Common myeloid progenitor, CD34-positive (primary cell): ENCODE measurements at places on chromosomes 7 and 10.

DNA sequence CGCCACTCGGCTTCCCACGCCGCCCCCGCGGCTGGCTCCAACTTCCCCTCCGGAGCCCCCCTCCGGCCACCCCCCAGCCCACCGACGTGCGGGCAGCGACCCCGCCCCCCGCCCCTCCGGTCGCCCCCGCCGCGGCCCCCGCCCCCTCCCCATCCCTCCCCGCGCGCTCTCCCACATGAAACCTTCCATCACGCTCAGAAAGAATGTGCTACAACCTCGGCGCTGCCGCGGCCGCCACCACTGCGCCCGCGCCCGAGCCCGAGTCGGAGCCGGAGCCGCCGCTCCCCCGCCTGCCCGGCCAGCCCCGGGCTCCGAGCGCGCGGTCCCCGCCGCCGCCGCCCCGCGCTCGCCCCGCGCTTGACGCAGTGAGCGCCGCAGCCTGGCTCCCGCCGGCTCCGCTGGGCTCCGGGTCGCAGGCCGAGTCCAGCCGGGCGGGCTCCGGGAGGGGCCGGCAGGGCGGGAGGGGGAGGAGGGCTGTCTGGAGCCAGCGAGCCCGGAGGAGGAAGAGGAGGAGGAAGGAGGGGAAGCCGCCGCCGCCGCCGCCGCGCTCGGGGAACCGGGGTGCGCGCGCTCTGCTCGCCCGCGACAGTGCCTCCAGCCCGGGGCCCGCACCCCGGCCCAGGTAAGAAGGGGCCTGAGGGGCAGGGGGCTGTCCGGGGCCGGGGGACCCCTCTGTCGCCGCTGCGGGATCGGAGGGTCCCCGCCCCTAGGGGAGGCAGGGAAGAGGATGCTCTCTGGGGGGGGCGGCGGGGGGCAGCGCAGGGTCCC is 4.3 kb upstream of the ELFN1 start:
- no peaks in the 10 kb centered on the region for H3K36me3 ChIP-seq
- H3K27me3 ChIP-seq: peaks cover 81% of the 10 kb centered on the region
- DNase-seq: no peak
- H3K27ac ChIP-seq: no peak overlapping the region

GRCh38 chr10:21661087-21661486 is 127.1 kb downstream of the MLLT10 start:
- no peak overlapping the region for H3K27ac ChIP-seq
- peaks cover 4% of the 10 kb centered on the region for H3K36me3 ChIP-seq
- H3K4me3 ChIP-seq: no peak overlapping the region
- no peak for DNase-seq
- H3K27me3 ChIP-seq: no peaks in the 10 kb centered on the region
- peaks cover 11% of the 10 kb centered on the region for H3K4me1 ChIP-seq

- H3K4me1 ChIP-seq: peaks cover 28% of the 10 kb centered on the region
- no peak for DNase-seq
- no peak overlapping the region for H3K4me3 ChIP-seq
- H3K27me3 ChIP-seq: no peaks in the 10 kb centered on the region
Measured at GRCh38 chr7:24894429-24895221, 85.4 kb downstream of the OSBPL3 start.

- H3K4me3 ChIP-seq: no peak overlapping the region
- H3K27me3 ChIP-seq: no peaks in the 10 kb centered on the region
- H3K27ac ChIP-seq: no peak overlapping the region
- H3K4me1 ChIP-seq: no peaks in the 10 kb centered on the region
- DNase-seq: peak; percentile 50
- H3K36me3 ChIP-seq: no peaks in the 10 kb centered on the region
Measured at GRCh38 chr7:76191783-76192240, 9.9 kb upstream of the SRRM3 start.

DNA sequence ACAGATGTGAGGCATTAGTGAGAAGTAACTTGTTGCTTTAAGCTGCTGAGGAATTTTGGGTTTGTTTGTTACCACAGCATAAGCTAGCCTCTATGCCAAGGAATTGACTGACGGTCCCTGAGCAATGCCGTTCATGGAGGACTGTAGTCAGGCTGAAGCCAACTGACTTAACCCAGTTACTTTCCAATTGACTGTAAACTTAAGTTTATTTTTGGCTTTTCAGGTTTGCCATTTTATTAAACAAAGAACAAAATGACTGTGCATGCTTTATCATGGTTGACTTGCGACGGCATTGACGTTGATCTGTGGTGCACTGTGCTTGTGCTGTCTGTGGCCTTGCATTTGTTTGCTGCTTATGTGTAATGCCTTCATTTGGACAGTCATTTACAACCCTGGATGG is 53.5 kb downstream of the DNAJB9 start:
- H3K36me3 ChIP-seq: no peaks in the 10 kb centered on the region
- no peak overlapping the region for H3K27ac ChIP-seq
- DNase-seq: no peak
- no peaks in the 10 kb centered on the region for H3K27me3 ChIP-seq
- H3K4me3 ChIP-seq: no peak overlapping the region

DNA sequence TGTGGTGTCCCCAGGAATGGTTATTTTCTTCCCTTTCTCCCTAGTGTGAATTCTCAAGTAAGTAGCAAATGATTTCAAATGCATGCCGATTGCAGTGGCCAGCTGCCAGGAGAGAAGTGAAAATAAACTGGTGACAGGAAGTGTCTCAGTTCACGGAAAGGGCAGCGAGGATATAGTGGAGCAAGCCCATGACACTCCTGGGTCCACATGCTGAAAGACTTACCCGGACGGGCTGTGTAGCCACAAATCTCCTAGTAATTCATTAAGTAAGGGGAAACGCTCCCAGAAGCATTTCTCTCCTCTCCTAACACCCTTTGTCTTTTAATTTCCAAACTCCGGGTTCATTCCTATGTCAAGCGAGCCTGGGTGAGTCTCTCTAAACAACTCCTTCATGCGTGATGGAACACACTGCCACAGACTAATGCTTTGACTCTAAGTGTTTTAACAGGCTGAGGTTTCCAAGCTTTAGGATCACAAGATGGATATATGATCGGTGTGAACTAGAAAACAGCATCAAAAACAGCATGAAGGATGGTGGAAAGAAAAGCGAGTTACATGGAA is 125.6 kb downstream of the CYP26A1 start:
- no peak for DNase-seq
- H3K27me3 ChIP-seq: no peaks in the 10 kb centered on the region
- H3K4me1 ChIP-seq: peaks cover 5% of the 10 kb centered on the region
- peak overlapping the region; percentile 30 for H3K4me3 ChIP-seq
- no peak overlapping the region for H3K27ac ChIP-seq
- no peaks in the 10 kb centered on the region for H3K36me3 ChIP-seq

- DNase-seq: no peak
- H3K4me3 ChIP-seq: no peak overlapping the region
- H3K36me3 ChIP-seq: no peaks in the 10 kb centered on the region
- H3K27me3 ChIP-seq: no peaks in the 10 kb centered on the region
- H3K27ac ChIP-seq: no peak overlapping the region
- no peaks in the 10 kb centered on the region for H3K4me1 ChIP-seq
Measured at GRCh38 chr10:66006411-66006810, 919.4 kb upstream of the LRRTM3 start.

DNA sequence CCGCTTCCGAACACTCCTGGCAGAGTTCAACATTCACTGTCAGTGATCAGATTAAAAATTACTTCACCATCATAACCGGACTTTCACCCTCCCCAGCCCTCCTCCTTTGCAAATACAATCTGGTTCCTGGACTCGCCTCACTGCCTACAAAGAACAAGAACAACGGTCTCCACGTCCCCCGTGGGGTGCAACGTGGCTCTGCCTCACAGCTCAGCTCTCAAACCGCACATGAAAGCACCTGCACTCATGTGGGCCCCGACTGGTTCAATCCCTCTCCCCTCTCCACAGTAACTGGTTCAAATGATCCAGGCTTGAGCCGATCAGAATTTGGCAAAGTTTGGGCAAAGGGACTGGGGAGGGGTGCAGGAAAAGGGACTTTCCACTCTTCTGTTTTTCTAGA is 21.0 kb downstream of the ASB13 start:
- H3K4me3 ChIP-seq: no peak overlapping the region
- H3K4me1 ChIP-seq: no peaks in the 10 kb centered on the region
- no peaks in the 10 kb centered on the region for H3K27me3 ChIP-seq
- peaks cover 58% of the 10 kb centered on the region for H3K36me3 ChIP-seq

- no peak for DNase-seq
- H3K27ac ChIP-seq: no peak overlapping the region
- no peaks in the 10 kb centered on the region for H3K27me3 ChIP-seq
- no peak overlapping the region for H3K4me3 ChIP-seq
Measured at GRCh38 chr7:88477976-88478375, 171.3 kb upstream of the STEAP4 start.

GRCh38 chr10:127922675-127923366 is 15.9 kb downstream of the PTPRE start:
- H3K4me1 ChIP-seq: peaks cover 4% of the 10 kb centered on the region
- H3K36me3 ChIP-seq: no peaks in the 10 kb centered on the region
- DNase-seq: no peak
- no peak overlapping the region for H3K4me3 ChIP-seq

- H3K4me3 ChIP-seq: no peak overlapping the region
- no peaks in the 10 kb centered on the region for H3K36me3 ChIP-seq
- H3K27ac ChIP-seq: no peak overlapping the region
- peaks cover 11% of the 10 kb centered on the region for H3K27me3 ChIP-seq
- DNase-seq: peak; percentile 4
- H3K4me1 ChIP-seq: peaks cover 14% of the 10 kb centered on the region
Measured at GRCh38 chr10:96416643-96417042, 57.8 kb upstream of the OPALIN start.

GRCh38 chr10:8456386-8456785 is 401.9 kb downstream of the GATA3 start:
- no peaks in the 10 kb centered on the region for H3K36me3 ChIP-seq
- H3K4me1 ChIP-seq: peaks cover 11% of the 10 kb centered on the region
- no peak overlapping the region for H3K4me3 ChIP-seq
- H3K27ac ChIP-seq: no peak overlapping the region
- no peaks in the 10 kb centered on the region for H3K27me3 ChIP-seq

DNA sequence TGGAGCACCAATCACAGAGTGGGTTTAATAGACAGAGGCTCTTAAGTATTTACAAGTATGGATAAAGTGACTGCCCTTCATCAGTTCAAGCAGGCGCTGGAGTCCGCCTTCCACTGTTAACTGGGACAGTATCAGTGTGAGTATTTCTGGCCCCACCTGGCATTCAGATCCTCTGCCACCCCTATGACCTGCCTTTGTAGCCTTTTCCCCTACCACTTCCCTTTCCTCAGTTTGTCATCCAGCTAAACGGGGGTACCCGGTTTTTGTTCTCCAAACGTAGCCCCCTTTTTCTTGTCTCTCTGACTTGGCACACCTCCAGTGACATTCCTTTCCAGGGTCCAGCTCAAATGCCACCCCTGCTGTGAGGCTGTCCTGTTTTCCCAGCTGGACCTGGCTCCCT is 134.4 kb downstream of the SNX10 start:
- DNase-seq: no peak
- no peak overlapping the region for H3K4me3 ChIP-seq
- peaks cover 3% of the 10 kb centered on the region for H3K4me1 ChIP-seq
- no peaks in the 10 kb centered on the region for H3K36me3 ChIP-seq

DNA sequence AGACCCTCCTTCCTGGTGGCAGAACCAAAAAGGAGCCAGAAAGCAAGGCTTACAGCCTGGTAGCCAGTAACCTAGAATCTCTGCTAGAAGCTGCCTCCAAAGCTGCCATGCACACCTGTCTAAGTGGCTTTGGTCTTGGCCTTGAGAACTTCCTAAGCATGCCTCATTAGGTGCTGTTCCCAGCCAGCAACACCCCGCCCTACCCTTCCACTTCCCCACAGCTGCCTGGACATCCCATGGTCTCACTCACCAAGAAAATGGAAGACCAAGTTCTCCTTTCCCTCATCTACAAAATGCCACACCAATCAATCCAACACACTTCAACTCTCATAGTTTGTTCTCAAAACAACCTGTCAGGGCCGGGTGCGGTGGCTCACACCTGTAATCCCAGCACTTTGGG is 4.2 kb downstream of the PSAP start:
- no peaks in the 10 kb centered on the region for H3K36me3 ChIP-seq
- DNase-seq: no peak
- H3K4me1 ChIP-seq: peaks cover 21% of the 10 kb centered on the region
- no peak overlapping the region for H3K4me3 ChIP-seq

- H3K36me3 ChIP-seq: no peaks in the 10 kb centered on the region
- DNase-seq: no peak
- H3K4me3 ChIP-seq: no peak overlapping the region
- no peaks in the 10 kb centered on the region for H3K4me1 ChIP-seq
- H3K27ac ChIP-seq: no peak overlapping the region
- no peaks in the 10 kb centered on the region for H3K27me3 ChIP-seq
Measured at GRCh38 chr7:152872745-152873118, 113.2 kb downstream of the ACTR3B start.

- no peak overlapping the region for H3K4me3 ChIP-seq
- peak; percentile 15 for DNase-seq
- no peaks in the 10 kb centered on the region for H3K4me1 ChIP-seq
- H3K27me3 ChIP-seq: no peaks in the 10 kb centered on the region
- no peak overlapping the region for H3K27ac ChIP-seq
Measured at GRCh38 chr10:119642556-119643111, 8.5 kb upstream of the BAG3 start.

DNA sequence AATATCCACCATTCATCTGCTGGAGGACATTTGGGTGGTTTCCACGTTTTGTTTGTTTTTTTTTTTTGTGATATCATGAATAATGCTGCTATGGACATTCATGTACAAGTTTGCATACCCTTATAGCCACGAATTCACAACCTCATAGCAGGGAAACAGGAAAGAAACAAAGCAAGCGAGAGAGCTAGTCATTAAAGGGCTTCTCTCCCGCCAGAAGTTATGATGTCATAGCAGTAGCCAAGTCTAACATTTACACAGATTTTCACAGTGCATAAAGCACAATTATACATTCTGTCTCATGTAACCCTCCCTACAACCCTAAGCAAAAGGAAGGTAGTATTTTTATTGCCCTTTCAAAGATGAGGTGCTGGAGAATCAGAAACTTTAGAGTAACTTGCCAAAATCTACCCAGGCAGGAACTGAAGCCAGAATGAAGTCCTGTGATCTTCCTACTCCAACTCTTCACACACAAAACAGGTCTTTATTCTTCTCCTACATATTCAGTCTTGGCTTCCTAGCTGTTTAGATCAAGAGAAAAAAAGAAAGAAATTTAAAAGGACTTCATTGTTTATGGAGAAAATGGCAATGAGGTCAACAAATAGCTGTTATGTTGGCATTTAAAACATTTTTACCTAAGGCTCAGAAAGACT is 33.9 kb upstream of the GPAM start:
- H3K27ac ChIP-seq: no peak overlapping the region
- no peaks in the 10 kb centered on the region for H3K27me3 ChIP-seq
- DNase-seq: no peak
- H3K4me1 ChIP-seq: no peaks in the 10 kb centered on the region
- H3K36me3 ChIP-seq: no peaks in the 10 kb centered on the region
- H3K4me3 ChIP-seq: no peak overlapping the region

GRCh38 chr10:65845916-65846315 is 1079.9 kb upstream of the LRRTM3 start:
- no peak overlapping the region for H3K4me3 ChIP-seq
- H3K4me1 ChIP-seq: no peaks in the 10 kb centered on the region
- H3K27me3 ChIP-seq: no peaks in the 10 kb centered on the region
- no peak for DNase-seq

GRCh38 chr10:104306897-104307296 is 31.4 kb downstream of the ITPRIP start:
- DNase-seq: no peak
- peaks cover 7% of the 10 kb centered on the region for H3K4me1 ChIP-seq
- no peak overlapping the region for H3K4me3 ChIP-seq
- H3K27ac ChIP-seq: no peak overlapping the region
